ENCODE measurements at places on chromosomes 6 and 20. TPM values are rescaled to one million over a fixed set of nuclear protein-coding genes. Genes with fewer than 3 reads are reported as not detected.

DNA sequence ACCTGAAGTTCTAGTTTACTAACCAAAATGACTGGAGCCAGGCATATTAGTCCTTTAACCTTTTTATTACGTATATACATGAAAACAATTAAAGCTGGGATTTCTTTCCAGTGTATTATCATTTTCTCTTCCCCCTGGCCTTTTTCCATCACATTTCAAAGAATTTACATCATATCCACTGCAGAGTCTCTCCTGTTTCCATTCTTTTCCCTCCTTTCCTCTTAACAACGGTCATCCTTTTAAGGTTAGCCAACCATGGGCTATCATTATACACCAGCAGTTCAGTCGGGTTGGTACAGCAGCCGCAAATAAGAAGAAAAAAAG lies 104.6 kb downstream of the TFAP2A start:
- no peak for DNase-seq

DNA sequence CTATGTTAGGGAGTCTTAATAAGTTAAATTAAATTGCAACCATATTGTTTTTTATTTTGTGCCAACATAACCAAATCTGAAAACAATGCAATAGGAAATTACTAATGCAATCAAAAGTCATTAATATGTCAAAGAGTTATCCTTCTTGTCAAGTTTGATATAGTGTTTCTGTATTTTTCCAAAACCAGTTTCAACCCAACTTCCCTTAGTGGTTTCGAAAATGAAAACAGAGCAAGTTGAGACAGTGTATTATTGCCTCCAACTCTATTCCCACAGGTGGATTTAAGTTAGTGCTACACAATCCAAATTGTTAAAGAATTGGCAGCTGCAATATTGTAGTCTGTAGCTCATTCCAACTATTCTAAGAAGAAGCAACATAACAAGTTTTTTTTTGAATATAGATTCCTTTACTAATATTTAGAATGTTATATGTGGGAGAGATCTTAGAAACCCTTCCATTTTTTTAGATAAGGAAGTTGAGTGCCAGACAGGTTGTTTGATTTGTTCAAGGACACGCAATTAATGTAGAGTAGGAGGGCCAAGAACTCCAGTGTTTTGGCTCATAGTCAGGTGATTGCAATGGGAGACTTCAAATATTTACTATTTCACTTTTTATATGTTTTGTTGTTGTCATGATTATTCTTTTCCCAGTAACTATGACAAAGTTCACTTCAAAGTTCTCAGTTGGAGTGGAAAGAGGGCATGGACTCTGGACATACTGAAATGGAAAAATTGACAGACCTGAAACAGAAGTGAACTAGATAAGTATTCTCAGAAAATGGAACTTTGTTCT lies 282.4 kb upstream of the HSF2 start:
- DNase-seq: no peak

GRCh38 chr20:62309198-62309944 lies 6.6 kb downstream of the ADRM1 start:
- no peak for DNase-seq

DNA sequence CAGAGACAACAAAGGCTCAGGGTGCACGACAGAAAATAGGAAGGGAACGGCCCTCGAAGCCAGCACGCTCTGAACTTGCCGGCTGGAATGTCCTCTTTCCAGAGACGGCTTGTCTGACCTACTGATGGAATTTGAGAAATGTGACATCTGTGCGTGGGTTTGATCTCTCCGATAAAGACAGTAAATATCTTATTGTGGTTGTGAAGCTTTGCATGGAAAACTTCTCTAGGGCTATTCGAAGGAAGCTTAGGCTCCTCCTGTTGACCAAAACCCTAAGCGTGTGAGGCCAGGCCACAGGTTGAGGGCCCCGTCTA lies 247.3 kb downstream of the ZNF217 start:
- DNase-seq: no peak

- no peak for DNase-seq
These were observed 236.3 kb upstream of the ZNF217 start for GRCh38 chr20:53829724-53830521.

GRCh38 chr6:45185403-45186251 lies 142.5 kb upstream of the RUNX2 start:
- DNase-seq: no peak

DNA sequence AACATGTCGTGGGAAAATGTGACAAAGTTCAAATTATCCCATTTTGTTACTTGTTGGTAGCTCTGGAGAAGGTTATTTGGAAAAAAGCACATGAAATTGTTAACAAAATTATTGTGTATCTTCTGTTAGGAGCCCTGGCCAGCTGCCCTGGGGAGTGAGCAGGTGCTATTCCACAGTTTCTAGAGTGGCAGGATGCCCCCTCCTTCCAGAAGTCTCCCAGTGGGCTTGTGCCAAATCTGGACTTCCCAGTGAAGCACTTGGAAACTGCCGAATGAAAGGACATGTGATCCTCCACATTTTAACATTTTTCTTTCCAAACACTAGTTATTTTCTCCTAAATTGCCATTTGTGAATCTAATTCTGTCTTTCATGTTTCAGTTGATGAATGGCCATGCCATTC lies 66.9 kb upstream of the CLDN20 start:
- DNase-seq: no peak

- no peak for DNase-seq
These were observed 242.0 kb upstream of the JAG1 start for GRCh38 chr20:10915815-10916214.

GRCh38 chr6:26420688-26421171 lies 18.7 kb downstream of the BTN3A1 start:
- DNase-seq: no peak

GRCh38 chr6:124520514-124520913 lies 441.7 kb upstream of the RNF217 start:
- no peak for DNase-seq

DNA sequence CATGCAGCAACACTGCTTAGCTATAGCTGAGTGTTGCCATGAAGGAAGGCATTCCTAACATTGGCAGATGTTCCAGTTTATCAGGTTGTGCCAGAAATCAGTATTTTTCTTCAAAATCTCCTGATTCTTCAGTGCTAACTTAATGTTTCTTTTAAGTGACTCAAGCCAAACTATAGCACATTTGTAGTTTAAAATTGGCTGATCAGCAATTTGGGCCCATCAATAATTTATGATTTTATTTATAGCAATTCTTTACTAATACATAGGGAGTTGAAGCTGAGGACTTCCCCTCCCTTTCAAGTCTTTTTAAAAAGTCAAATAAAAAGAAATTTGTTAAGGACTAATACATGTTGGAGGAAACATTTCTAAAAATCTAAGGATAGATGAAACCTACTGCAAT lies 383.8 kb upstream of the KHDRBS2 start:
- no peak for DNase-seq

DNA sequence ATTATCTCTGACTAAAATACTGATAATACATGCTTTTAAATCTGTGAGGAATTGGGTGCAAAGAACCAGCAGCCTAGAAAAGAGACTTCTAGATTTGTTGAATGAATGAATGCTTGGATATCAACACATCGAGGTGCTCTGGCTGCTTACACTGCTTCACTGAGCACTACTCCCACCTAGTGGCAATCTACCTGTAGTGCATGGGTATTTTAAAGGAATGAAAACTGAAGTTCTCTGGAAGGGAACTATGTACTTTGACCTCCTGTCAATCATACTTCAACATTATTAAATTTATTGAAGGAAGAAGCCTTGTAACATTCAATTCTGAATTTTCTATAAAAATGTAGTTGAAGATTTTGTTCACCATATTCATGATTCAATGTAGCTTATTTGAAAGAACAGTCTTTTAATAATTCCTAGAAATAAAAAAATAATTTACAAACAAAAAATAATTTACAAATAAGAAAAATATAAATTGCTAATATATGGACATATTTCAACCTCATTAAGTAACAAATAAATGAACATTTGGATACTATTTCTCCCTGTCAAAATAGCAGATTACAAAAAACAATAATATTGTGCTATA lies 111.2 kb upstream of the MMS22L start:
- no peak for DNase-seq

- DNase-seq: no peak
These were observed 190.4 kb downstream of the OGFRL1 start for GRCh38 chr6:71478834-71479541.

- no peak for DNase-seq
These were observed 80.2 kb downstream of the ERMARD start for GRCh38 chr6:169831450-169832246.

- no peak for DNase-seq
These were observed 122.8 kb upstream of the B3GAT2 start for GRCh38 chr6:71079677-71080076.

- DNase-seq: no peak
These were observed 44.8 kb downstream of the MRAP2 start for GRCh38 chr6:84078335-84078734.

DNA sequence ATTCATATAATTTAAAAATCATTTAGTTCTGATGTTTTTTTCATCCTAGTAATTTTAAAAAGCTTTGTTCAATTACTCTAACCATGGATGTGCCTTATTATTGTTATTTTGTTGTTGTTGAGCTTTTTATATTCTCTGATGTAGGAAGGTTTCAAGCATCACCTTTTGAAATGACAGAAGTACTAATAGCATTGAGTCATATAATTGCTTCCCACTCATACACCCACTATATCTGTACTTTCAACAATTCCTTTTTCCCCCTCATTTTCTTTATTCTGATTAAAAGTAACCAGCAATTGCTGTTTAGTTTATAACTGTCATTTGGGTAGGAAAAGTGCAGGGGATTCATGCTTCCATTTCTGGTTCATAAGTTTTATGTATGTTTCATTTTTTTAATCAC lies 38.6 kb downstream of the DNAH8 start:
- no peak for DNase-seq

DNA sequence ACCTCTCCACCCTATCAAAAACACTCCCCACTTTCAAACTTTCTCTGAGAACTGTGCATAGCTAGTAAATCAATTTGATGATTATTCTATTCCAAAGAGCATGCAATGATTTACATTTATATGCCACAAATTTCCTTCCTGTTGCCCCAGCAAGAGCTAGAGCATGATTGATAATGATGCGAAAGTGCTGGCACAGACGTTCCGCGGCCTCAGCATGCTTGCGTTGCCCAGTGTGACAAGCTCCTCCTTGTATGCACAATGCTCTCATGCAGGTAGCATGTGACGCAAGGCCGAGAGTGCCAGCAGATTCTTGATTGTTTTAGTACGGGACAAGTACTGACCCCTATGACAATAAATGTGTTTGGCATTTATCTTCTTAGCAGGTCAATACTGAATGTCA lies 696.3 kb upstream of the SLC35B3 start:
- no peak for DNase-seq

- DNase-seq: no peak
These were observed 8.1 kb upstream of the UBR2 start for GRCh38 chr6:42555477-42556457.

DNA sequence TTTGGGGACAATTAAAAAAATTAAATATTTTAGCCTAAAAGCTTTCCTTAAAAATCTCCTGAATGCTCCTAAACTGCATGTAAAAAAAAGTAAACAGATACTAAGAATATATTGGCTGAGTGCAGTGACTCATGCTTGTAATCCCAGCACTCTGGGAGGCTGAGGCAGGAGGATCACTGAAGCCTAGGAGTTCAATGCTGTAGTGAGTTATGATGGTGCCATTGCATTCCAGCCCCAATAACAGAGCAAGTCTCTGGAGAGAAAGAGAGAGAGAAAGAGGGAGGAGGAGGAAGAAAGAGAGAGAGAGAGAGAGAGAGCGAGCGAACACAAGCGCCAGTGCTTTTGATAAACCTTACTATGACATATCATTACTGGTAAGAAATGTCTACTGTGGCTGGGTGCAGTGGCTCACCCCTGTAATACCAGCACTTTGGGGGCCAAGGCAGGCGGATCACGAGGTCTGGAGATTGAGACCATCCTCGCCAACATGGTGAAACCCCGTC lies 58.8 kb downstream of the FKBP5 start:
- DNase-seq: no peak

DNA sequence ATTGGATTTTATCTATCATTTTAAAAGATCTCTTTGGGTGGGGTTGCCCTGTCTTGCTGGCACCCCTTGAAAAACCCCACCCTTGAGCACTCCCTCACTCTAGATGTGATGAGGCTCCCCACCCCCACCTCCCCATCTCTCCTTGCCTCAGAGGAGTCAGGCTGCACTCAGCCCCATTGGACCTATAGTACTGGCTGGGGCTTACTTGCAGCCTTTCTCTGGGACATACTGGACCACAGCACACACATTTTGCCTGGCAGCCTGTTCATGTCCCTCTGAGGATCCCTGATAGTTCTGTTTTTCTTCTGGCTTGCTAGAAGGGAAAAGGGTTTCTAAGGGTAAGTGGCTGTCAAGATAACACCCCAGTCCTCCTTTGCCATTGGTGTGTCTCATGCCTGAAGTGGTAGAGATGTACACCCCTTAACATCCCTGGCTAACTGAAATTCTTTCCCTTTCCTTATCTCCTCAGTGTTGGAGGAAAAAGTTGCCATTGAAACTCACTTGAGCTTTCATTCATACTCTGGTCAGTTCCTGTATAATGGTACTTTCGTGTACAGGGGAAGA lies 553.4 kb upstream of the CITED2 start:
- DNase-seq: no peak

GRCh38 chr6:145977881-145978280 lies 13.7 kb upstream of the SHPRH start:
- no peak for DNase-seq

DNA sequence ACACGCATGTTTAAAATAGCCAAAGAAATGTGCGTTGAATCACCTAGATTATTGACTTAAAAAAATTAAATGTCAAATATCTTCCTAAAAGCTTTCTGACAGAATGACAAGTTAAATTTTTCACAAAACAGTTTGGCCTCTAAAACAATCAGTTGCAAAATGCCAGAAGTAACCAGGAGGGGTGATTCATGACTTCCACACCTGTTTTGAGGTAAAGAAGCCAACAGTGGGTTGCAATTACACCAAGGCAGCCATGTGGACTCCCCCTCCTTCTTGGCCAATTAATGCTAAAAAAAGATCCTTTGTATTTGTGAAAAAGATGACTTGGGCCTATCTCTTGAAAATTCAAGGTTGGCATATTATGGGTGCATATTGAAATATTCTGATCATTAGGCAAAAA lies 424.8 kb downstream of the CBLN4 start:
- no peak for DNase-seq

Gene WTAP
- total RNA-seq: 103 TPM

Gene CCN5
- total RNA-seq: 41.2 TPM

Gene BPIFB2
- not detected for total RNA-seq

Gene SLC16A10
- total RNA-seq: 40.2 TPM

Gene CCDC170
- 0.89 TPM for total RNA-seq

Gene SCGN
- total RNA-seq: not detected

Gene ELOVL5
- total RNA-seq: 65.7 TPM

Gene NOTCH4
- total RNA-seq: 22.0 TPM

Gene CCM2L
- total RNA-seq: 3.4 TPM

Data from suprapubic skin (tissue), 4 donors.